ENCODE measurements at places on chromosomes 13 and 19.

GRCh38 chr13:69468624-69469023 lies 639.0 kb upstream of the ATXN8OS start:
- DNase-seq, result no peak

GRCh38 chr13:52003541-52003940 lies 7.7 kb downstream of the ATP7B start:
- no peak for DNase-seq

DNA sequence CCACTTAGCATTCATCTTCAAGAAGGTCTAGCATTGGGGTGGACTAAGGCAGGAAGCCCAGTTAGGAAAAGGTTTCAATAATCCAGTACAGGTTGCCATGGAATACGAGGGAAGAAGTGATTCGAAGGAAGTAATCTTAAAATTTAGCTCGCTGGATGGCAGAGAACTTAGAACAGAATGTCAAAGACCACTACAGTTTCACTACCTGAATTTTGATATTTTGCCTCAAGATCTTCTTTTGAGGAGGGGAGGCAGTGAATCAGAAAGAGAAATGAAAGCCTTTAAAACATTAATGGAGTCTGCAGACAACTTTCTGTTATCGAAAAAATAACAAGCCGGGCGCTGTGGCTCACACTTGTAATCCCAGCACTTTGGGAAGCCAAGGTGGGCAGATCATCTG lies 7.0 kb upstream of the RAB8A start:
- no peak for DNase-seq

- peak; percentile 58 for DNase-seq
Measured at GRCh38 chr13:33610438-33611120, 207.4 kb upstream of the RFC3 start.

Measured in right hindlimb (tissue), 1 donor.